ENCODE measurements at places on chromosomes 1 and 21.

GRCh38 chr1:192575499-192576189, at the start of gene RGS1:
Gene RGS1, plus strand, starts transcription at chr1:192575773. Its CDS starts 20 bp downstream, at chr1:192575793.
- DNase-seq, result peak; percentile 90

DNA sequence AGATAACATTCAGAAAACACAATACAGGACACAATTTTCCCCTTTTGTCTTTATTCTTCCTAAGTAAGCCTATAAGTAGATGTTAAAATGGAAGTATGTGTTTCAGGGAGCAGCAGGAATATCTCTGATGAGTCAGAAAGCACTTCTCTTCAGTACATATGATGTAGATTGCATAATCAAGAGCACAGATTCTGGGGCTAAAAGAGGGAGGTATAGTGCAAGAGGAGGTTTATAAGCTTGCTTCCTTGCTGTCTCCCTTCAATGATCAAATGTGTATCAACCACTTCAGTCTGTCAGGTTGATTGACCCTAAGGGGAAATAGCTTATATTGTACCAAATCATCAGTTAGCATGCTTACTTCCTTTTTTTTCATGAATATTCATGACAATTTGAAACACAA, 822.8 kb downstream of the BRINP3 start:
- no peak for DNase-seq

DNA sequence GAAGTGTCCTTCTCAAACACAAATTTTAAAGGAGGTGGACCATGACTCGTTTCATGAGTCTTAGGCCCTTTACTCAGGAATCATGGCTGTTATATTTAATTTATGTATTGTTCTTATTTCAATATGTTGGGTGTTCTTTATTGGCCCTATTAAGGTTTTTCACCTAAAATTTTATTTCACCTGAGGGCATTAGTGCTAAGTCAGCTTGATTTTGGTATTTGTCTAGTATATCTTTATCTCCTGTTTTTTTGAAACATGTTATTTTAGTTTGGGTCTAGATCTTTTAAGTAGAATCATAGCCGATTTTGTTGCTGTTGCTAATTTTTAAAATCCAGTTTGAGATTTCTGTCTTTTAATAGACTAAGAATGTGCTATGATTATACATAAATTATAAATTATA, 430.4 kb downstream of the RPS6KC1 start:
- DNase-seq, result no peak

DNA sequence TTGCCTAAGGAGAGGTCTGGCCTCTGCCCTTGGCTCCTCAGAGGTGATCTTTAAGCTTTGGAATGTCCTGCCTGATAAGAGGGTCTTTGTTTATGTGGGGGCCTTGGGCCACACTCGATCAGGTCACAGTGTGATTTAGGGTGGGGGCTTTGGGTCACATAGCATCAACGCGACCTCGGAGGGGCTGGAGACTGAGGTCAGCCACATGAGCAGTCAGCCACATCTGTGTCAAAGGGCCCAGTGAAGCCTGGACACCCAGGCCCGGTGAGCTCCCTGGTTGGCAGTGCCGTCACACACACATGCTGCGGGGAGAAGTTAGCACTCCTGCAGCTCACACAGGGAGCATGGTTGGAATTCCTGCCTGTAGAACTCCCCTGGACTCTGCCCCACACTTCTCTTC, 345.0 kb downstream of the NPHP4 start:
- no peak for DNase-seq

DNA sequence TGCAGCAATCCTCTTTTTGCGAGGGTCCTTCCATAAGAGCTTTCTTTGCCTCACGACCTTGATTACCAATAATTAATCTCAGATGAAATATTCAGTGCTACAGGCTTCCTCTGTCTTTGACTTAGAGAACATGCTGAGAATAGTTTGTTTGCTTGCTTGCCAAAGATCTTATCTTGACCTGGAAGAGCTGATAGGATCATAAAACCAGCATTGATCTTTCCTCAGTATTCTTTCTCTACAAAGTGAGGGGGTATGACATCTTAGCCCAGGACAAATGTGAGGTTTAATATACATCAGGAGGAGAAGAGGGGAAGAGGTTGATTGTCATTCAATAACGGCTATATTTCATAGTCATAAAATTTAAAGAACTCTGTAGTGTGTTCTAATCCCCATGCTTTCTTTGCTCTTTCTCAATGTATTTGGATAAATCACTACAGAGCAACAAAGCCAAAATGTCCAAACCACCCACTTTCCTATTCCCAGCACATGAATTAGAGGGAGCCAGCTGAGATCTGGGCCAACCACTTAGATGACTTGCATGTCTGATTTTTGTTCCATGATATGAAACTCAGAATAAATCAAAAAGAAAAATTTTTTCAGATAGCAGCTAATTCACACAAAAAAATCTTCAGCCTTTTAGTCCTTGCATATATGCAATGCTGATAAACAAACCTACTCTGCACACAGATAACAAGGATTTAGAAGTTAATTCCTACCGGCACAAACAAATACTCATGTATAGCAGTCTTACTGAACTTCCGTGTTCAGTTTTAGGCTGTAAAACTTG, 50.5 kb upstream of the IPO9 start:
- DNase-seq, result no peak

- no peak for DNase-seq
Measured at GRCh38 chr1:26900815-26901511, 696 bp upstream of the GPATCH3 start.

DNA sequence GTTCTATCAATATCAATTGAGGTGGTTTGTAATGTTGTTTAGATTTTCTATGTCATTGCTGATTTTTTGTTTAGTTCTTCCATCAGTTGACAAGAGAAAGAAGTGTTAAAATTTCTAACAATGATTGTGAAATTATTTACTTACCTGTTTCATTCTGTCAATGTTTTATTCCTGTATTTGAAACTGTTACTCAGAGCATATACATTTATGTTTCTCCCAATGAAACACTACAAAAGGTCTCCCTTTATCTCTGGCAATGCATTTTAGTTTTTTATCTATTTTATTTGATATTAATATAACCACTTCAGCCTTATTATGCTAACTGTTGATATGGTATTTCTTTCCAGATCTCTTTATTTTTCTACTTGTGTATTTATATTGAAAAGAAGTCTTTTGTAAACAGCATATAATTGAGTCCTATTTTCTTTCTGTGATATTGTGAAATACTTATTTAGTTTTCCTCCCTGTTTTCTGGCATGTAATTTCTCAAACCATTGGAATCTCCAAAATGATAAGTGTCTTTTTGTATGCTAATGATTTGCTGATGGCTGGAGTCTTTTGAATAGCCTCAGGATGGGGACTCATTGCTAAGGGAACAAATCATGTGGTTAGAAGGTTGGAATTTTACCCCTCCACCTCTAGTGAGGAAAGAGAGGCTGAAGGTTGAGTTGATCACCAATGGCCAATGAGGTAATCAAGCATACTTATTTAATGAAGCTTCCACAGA, 122.0 kb downstream of the ADSS2 start:
- DNase-seq, result no peak

DNA sequence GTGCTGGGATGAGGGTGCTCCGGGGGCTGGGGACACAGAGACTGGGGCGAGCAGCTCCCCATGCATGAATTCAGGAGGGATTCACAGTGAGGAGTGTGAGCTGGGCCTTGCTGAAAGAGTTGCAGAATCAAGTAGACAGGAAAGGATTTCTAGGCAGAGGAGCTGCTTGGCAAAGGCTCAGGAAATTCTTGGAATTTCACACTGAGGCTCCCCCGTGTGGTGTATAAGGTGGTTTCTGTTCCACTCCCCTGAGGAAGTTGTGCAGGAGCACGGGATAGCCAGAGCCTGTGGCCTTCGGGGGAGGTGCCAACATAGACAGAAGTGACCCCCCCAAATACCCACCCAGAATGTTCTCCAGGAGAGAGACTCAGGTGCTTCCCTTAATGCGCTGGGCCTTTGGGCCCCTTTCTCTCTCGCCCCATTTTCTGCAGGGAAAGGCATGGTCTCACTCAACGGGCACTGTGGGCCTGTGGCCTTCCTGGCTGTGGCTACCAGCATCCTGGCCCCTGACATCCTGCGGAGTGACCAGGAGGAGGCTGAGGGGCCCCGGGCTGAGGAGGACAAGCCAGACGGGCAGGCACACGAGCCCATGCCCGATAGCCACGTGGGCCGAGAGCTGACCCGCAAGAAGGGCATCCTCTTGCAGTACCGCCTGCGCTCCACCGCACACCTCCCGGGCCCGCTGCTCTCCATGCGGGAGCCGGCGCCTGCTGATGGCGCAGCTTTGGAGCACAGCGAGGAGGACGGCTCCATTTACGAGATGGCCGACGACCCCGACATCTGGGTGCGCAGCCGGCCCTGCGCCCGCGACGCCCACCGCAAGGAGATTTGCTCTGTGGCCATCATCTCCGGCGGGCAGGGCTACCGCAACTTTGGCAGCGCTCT, 58.5 kb upstream of the ACTL8 start:
- DNase-seq, result no peak

DNA sequence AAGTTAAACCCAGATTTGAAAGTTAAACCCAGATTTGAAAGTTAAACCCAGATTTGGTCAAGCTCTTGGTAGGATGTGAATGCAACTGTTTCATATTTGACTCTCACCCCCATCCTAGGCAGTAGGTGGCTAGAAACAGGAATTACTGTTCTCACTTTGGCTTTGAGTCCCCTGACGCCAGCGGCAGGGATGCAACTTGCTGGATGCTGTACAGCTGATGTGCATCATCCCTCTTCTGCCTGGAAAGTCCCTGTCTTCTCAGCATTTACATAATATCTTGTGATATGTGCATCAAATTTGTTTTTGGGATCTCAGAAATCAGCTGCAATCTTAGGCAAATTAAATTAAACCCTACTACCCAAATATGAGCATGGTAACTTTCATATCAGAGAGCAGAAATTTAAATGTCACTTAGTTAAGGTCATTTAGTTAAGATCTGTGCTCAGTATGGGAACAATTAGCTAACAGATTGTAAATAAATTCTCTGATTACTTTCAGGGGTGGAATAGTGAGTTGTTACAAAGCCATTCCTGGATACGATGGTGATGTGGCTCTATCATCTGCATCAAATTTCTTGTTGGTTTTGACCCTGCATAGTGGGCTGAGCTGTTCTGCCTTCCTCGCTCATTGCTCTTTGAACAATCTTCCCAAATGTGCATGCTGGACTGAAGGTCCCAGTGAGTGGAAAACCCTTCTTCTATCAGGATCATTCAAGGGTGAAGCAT, 6.8 kb upstream of the HAO2 start:
- no peak for DNase-seq

GRCh38 chr1:30902593-30903290, 5.8 kb downstream of the SDC3 start:
- DNase-seq, result no peak

GRCh38 chr1:32622806-32623681, 27.3 kb downstream of the ZBTB8OS start:
- no peak for DNase-seq

DNA sequence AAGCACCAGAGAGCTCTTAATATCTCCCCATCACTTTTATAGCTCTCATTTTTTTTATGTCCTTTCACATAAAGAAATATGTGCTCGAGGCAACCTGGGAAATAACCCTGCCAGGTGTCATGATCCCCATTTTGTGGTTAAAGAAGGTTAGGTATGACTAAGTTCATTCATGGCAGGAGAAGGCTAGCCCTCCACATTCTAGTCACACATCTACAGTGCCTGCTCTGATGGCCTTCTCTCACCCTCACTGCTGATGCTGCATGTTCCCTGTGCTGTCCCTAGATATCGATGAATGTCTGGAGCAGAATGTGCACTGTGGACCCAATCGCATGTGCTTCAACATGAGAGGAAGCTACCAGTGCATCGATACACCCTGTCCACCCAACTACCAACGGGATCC, 187.5 kb downstream of the TPR start:
- no peak for DNase-seq

- DNase-seq, result no peak
Measured at GRCh38 chr1:20136249-20136648, 2.9 kb upstream of the PLA2G2F start.

DNA sequence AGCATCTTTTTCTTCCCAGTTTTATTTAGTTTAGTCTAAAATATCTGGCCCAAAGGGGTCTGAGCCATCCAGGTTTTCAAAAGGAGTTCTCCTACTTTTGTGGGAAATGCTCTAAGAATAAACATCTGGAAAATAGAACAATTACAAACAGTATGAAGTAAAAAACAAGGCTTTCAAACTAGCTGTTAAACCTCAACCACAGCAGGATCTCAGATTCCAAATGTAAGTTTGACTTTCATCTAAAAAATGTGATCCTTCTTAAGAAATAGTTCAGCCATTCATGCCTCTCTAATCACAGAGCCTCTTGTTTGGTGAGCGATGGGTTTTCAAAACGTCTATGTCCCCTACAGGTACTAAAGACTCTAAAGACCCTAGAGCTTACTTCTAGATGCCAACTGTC, 413.5 kb downstream of the DUSP10 start:
- DNase-seq, result no peak

- DNase-seq, result no peak
Measured at GRCh38 chr1:56915960-56916359, 49.9 kb downstream of the C8B start.

DNA sequence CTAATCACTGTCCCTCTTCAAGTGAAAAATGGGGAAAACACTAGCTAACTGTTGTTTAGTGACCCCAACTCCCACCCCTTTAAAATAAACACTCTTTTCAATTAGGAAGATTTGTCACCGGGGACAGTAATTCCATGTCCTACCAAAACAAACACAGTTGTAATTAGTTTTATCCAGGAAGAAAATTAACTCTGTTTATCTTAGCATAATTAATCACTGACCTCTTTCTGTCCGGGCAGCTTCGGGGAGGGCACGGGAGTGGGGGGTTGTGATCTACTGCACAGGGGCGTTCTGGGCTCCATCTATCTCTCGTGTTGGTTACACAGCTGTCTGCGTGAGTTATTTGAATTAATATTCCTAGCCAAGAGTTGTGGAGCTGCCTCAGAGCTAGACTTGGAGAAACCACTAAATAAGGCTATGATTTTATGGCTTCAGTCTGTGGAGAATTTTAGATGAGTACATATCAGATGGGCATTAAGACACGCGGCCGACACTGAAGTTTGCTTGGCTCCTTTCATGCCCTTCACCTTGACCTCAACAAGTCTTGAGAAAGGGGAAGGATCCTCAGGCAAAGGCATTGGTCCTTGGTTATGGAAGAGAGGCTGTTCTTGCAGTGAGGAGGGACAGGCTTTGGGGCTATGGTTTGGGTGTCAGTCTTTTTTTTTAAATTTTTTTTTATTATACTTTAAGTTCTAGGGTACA, 102.0 kb upstream of the TRABD2B start:
- DNase-seq, result no peak

DNA sequence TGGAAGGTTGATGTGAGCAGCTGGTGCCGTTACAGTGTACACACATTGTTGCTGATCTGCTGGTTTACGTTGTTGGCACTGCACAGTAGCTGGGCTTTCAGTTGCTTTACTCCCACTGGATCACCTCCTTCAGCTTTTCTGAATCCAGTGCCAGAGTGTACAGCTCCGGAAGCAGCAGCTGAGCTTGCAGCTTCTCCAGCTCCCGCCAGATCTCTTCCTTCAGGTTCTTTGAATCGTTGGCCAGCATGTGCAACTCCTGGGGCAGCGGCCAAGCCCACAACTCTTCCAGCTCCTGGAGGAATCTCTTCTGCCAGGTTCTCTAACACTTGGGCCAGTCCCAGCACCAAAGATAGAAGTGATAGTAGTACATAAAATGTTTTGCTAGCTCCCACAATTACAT, 149.7 kb upstream of the RRP15 start:
- DNase-seq, result no peak
